Right ventricle myocardium inferior (tissue), 1 donor: ENCODE measurements at places on chromosomes 12 and 14. TPM values are rescaled to one million over a fixed set of nuclear protein-coding genes. Genes with fewer than 3 reads are reported as not detected.

DNA sequence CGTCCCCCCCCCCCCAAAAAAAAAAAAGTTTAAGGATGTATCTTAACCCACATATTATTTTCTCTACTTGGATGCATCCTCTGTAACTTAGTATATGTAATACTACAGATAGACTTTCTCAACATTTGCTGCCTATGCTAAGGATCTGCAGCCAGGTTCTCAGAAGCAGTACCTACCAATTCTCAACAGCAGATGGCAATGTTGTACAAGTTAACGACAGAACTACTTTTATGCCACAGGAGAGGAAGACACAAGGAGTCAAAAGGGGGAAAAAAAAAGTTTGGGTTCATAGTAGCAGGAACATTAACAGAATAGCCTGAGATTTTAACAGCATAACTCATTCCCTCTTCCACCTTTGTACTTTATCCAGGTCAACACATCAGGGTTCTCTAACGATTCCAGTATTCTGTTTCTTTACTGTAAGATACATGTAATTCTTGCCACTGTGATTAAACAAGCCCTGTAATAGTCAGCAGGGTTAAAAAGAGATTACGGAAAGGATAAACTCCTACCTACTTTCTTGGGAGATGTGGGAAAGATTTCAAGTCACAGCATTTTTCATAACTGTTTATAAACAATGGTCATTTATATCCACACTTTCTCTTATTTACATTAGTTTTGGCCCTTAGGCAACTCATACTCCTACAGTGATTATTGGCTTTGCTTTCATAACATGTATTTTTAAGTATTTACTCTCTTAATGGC is 5.7 kb upstream of the NEK9 start:
- no peak for DNase-seq

DNA sequence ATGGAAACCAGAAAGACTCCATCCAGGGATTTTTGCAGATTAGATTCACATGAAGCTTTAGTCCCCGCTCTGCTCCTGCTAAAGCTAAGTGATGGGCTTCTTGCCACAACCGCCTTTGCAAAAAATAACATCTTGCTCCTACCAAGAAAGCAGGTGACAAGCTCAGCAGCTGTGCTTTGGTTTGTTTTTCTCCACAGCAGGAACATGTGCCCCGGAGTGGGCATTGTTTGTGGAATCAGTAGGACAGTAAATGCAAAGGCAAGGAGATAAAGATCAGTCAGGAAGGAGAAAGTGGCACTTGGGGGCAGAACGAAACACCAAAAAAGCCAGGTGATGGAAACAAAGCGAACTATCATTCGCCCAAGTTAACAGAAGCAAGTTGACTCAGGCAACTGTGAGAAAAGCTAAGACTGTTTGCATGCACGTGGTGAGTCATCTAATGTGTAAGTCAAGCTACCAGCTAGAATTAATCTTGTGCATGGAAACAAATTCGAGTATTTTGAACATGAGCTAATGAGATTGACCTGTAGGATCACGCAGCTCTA is 165.5 kb upstream of the PLXNC1 start:
- no peak for DNase-seq

Gene PRKD1
- total RNA-seq = 3.2 TPM

DNA sequence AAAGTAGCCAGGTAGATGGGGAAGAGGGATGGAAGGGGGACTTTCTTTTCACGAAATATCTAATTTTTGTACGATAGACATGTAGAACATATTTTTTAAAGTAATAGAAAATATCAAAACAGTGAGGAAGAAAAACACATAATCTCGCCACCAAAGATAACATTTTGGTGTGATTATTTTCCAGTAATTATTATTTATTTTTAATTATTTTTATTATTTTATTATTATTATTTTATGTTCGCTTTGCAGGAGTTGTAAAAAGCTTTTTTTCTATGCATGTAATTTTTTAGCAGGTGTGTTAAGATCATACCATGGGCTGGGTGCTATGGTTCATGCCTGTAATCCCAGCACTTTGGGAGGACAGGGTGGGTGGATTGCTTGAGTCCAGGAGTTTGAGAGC is 85.6 kb upstream of the CCND2 start:
- DNase-seq = no peak

Gene DLGAP5
- 0.51 TPM for total RNA-seq

DNA sequence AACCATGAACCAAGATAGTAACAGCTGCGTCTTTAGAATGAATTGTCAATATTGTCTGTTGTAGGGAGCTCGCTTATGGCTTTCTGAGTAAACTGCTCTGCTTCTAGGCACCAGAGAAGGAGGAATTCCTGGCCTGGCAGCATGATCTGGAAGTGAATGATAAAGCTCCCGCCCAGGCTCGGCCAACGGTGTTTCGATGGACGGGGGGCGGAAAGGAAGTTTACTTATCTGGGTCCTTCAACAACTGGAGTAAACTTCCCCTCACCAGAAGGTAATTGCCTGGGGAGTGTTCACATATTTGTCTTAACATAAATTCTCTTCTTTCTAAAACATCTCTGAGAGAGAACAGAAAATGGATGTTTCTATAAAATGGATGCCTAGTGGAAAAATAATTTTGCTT is 4.3 kb downstream of the PRKAB1 start:
- DNase-seq = no peak

Gene LBHD2
- total RNA-seq = not detected
